ENCODE measurements at places on chromosomes 6 and 20.

DNA sequence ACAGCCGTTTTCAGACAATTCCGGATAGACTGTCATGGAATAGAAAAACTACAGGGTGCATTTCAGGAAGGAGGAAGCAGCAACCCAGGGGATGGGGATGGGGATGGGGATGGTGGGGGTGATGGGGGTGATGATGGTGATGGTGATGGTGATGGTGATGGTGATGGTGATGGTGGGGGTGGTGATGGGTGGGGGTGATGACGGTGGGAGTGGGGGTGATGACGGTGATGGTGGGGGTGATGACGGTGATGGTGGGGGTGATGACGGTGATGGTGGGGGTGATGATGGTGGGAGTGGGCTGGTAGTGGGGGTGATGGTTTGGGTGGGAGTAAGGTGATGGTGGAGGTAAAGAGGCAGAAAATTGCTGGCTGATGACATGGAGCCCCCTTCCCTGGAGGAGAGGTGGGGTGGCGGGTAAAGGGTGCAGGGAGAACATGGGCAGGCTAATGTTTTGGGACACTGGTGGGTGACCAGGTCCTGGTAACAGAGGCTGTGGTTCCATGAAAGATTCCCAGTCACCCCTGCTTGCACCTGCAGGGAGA is 17.5 kb downstream of the LAMA5 start:
- DNase-seq = no peak

DNA sequence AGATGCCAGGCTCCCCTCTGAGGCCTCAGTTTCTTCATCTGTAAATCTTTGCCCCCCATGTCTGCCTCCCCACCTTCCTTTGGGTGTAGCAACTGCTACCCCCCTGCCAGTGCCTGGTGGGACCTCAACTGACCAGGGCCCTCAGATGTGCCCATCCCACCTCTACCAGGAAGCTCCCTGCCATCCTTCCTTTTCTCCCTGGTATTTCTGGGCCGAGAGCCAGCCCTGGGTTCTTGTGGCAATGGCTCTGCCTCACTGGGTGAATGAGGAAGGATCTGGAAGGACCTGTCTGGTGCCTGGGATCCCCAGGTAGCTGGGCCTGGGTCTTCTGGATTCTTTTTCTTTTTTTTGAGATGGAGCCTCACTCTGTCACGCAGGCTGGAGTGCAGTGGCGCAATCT is 141.1 kb upstream of the RNF24 start:
- no peak for DNase-seq

GRCh38 chr20:14790190-14790589 is 452.8 kb upstream of the FLRT3 start:
- no peak for DNase-seq

- DNase-seq = no peak
These were observed 11.3 kb upstream of the ADGB start for GRCh38 chr6:146587459-146587858.

GRCh38 chr6:52155791-52156576 is 30.2 kb upstream of the IL17A start:
- no peak for DNase-seq

- DNase-seq = no peak
These were observed 979.2 kb upstream of the GJE1 start for GRCh38 chr6:141153563-141153962.

DNA sequence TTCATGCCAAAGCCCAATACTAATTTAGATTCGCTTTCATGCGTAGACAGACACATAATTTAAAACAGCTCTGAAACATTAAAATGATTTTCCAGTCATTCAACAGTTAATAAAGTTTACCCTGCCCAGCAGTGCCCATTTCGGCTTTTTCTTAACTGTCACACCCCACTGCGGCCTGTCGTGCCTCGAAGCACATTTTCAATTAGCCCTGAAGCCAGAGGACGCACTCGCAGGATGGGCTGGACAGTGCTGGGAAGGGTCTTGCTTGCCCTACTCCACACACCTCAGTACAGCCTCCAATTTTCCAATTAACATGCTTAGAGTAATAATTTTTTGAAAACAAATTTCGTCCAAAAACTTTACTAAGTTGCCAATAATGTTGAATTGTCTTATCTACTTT is 35.3 kb downstream of the TAF4 start:
- no peak for DNase-seq

GRCh38 chr6:160996131-160996601 is 4.6 kb downstream of the MAP3K4 start:
- no peak for DNase-seq

GRCh38 chr6:138291849-138292181 is 73.5 kb upstream of the PBOV1 start:
- no peak for DNase-seq

DNA sequence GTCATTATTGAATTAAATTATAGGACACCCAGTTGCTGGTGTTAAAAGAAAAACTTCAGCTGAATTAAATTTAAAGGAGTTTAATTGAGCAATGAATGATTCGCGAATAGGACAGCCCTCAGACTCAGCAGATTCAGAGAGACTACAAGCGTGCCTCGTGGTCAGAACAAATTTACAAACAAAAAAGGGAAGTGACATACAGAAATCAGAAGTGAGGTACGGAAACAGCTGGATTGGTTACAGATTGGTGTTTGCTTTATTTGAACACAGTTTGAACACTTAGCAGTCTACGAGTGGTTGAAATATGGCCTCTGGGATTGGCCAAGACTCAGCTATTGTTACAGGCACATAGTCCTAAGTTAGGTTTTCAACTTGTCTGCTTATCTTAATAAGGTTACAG is 25.8 kb upstream of the TNFRSF21 start:
- no peak for DNase-seq

DNA sequence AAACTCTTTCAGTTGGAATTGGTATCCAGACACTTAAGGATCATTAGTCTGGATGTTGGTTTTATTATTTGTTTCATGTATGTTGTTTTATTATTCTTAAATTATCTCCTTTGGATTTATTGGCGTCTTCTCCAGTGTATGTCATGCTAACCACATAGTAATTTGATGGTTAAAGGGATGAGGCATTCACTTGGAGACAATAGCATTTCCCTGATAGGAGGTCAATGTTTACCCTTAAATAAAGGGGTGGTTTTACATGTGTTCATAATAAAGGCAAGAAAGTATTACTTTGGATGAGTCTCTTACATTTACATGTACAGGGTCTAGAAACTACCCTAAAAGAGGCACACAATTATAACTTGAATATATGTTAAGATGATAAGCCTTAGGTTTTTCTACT is 51.2 kb upstream of the RNF144B start:
- no peak for DNase-seq

DNA sequence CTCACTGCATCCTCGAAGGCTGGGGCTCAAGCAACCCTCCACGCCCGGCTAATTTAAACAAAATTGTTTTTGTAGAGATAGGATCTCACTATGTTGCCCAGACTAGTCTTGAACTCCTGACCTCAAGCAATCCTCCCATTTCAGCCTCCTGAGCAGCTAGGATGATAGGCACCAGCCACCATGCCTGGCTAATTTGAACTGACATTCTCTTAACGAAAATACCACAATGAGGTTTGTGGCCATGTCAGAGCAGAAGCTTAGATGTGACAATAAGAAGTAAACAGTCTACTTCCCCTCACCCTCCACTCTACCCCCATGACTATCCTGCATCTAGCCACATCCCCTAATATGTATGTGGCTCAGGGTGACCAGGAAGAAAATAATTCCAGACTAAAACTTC is 74.8 kb upstream of the PLCB4 start:
- no peak for DNase-seq

DNA sequence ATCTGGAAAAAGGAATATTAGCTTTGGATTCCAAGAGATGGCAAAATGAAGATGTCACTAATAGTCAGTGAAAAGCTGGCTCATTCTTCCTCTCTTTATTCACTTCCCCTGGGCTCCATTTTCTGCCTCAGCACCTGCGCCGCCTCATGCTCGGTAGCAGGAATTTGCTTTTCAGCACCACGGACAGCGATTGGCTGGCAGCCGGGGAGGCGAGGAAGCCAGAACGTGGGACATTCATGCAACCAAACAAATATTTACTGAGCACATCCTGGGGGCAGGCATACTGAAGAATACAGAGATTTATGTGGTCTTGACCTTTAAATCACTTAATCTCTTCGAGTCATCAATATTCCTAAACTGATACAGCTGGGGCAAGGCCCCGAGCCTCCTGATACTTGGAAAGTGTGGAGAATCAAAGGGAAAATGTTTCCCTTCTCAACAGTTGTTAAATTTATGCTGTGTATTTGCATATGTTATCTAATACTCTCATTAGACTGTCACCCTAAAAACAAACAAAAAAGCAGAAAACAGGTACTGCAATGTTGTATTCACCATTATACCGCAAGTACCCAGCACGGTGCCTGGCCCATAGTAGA is 12.1 kb upstream of the PDYN start:
- peak; percentile 73 for DNase-seq

DNA sequence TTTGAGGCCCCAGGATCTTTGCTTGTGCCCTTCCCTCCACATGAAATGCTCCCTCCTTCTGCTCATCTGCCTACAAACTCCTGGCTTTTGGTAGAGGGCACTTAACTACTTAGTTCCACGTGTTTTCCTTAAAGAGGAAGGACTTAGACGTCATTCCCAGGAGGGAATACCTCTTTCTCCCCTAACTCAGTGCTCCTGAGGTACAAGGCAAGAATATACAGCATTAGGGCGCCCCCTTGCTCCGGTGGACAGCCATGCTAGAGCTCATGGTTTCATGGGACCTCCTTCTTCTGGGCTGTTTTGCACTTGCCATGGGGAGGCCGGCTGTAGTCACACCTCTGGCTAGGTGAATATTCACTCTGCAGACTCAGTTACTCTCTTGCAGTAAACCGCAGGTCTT is 93.8 kb upstream of the LY86 start:
- DNase-seq = peak; percentile 30

DNA sequence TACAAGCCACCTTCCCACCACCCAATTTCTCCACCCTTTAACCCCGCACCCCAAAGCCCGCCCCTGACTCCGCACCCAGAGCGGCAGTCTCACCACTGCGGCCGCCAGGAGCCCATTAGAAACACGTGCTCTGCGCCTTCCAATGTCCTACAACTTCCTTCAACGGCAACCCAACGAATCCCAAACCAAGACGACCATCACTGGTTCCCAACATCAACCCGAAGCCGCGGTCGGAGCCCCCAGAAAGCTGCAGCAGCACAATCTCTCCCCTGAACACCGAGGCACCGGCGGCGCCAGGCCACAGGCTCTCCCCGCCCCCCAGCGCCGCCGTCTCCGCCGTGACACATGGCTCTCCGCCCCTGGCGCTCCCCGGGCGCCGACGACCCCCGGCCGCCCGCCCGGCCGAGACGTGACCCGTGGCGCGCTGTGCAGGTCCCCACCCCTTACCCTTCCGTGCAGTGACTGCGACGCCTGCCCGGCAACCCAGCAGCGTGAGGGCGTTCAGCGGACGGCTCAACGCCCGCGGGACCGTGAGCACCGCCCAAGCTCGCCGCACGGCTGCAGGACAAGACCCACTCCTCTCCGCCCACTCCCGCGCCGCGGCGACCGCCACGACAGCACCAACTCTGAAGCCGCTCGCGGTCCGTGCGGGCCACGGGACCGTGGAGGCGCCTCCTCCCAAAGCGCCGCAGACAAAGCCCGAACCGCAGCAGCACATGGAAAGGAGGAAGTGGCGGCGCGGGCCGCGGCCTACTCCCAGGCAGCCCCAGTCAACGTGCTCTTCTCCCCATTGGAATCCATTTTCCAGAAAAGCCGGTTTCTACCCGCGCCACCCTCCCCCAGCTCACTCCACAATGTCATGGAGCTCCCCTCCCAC is 551 bp downstream of the SYNCRIP start:
- peak; percentile 47 for DNase-seq

- DNase-seq = no peak
These were observed 222.0 kb upstream of the SGK1 start for GRCh38 chr6:134539865-134540323.

- no peak for DNase-seq
These were observed 24.5 kb downstream of the MAP3K5 start for GRCh38 chr6:136767570-136768309.

- peak; percentile 66 for DNase-seq
These were observed 16.4 kb downstream of the ZNF311 start for GRCh38 chr6:28988536-28989311.

DNA sequence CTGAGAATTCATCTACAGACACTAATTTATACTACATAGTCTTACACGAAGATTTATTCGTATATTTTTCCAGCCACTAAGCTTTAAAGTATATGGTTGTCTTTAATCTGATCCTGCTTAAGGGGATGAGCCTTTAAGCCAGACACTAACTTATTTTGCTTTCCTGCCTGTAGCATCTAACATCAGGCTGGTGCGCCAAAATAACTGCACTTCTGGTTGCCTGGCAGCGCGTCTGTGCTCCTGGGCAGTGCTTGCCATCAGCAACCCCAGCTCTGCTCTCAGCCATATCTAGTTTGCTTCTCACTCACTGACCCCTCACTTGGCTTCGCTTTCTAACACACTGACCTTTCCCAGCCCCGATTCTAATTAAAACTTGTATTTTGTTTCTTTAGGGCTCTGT is 21.8 kb downstream of the HMGCLL1 start:
- no peak for DNase-seq

- peak; percentile 31 for DNase-seq
These were observed 9.5 kb upstream of the IGF2R start for GRCh38 chr6:159959165-159959975.

GRCh38 chr20:25318471-25319240 is 70.8 kb downstream of the PYGB start:
- peak; percentile 45 for DNase-seq

GRCh38 chr6:117498159-117498558 is 15.7 kb downstream of the DCBLD1 start:
- DNase-seq = no peak

DNA sequence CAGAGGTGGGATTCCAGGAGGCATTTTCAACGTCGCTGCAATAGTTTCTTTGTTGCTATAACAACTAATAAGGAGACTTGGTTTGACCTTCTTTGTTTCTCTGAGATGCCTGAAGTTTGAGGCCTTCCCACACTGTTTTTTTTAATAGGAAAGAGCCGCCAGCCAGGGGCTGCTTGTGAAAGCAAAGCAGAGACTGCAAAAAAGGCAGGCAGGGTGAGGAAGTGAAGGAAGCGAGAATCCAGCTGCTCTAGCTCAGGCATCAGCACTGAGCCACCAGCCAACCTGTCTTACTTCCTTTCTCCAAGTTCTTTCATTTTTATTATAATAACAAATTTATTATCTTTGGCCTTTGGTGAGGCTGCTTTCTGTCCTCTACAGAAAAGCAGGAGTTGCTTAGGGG is 179.1 kb downstream of the DOK5 start:
- no peak for DNase-seq

DNA sequence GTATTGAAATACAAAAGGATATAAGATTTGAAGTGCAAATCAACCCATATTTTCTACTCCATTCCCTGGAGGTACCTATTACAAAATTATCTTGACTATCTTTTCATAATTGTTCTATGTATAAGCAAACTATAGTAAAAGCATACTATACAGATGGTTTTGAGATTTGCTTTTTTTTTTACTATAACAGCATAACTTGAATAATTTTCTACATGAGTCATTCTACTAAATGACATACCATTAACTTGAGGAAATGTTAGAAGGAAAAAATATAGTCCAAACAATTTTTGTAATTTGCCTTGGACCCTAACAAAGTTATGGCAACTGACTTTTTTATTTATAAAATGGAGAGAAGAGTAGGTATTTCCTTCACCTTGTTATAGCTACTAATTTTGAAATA is 472.7 kb downstream of the PKHD1 start:
- DNase-seq = no peak

GRCh38 chr6:83873869-83874268 is 14.4 kb downstream of the CYB5R4 start:
- no peak for DNase-seq

Data from memory B cell (primary cell).